GM13976 (cell line): ENCODE measurements at places on chromosomes 12 and 14.

DNA sequence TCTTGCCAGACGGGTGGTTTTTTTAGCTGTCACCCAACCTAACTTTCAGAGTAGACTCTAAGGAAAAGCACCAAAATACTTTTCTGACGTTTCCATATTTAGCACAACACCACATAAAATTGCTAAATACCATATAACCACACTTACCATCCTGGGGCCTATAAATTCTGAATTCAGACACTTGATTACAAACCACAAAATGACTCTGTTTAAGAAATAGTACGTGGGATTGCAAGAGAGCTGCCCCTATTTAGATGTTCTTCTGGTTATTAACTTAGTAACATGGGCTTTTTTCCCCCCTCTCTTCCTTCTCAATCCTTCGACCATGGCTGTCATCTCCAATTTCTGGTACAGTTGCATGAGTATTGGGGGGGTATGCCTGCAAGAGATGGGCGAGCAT is 287.7 kb downstream of the BMP4 start:
- DNase-seq = no peak

- no peak for DNase-seq
Observed at GRCh38 chr12:92550254-92550653, 152.5 kb upstream of the PLEKHG7 start.

GRCh38 chr14:21382886-21383847 is 652 bp downstream of the SUPT16H start:
- DNase-seq = peak; percentile 49

DNA sequence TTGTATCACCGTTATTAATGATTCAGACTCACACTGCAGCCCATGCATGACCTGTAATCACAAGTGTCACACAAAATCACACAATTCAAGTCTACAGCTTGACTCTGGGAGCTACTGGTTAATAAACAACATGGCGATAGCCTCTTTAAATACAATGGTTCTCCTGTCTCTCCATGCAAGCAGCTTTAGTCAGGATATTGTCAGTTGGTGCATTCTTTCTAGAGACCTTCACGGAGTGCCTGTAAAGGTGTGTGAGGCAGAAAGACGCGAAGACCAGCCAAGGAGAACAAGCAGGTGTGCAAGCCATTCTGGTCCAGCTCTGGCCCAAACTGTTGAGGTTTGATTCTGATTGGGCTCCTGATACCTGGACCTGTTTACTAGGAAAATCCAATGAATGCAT is 40.0 kb upstream of the FOXN3 start:
- DNase-seq = no peak

- no peak for DNase-seq
Observed at GRCh38 chr14:99635116-99635515, 9.8 kb upstream of the HHIPL1 start.

DNA sequence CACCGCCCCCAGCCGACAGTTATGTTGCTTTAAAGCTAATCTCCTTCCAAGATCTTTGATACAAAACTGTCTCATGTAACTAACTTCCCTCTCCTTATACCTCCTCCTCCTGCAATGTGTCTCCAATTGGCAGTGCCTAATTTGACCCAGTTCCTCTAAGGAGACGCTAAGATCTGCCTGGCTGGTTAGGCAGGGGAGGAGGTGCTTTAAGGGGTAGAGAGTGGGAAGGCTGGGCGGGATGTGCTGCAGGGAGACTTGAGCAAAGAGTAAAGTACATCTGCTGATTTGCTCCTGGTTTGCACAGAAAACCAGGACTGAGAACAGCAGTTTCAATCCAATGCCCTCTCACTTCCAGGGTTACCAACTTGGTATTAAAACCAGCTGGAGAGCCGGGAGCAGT is 7.4 kb upstream of the IKZF4 start:
- DNase-seq = no peak

GRCh38 chr14:76581592-76581991 is 179.7 kb upstream of the VASH1 start:
- DNase-seq = no peak

GRCh38 chr14:29274890-29275596 is 508.5 kb downstream of the FOXG1 start:
- DNase-seq = no peak

- no peak for DNase-seq
Observed at GRCh38 chr12:54273981-54274380, 5.9 kb downstream of the CBX5 start.

DNA sequence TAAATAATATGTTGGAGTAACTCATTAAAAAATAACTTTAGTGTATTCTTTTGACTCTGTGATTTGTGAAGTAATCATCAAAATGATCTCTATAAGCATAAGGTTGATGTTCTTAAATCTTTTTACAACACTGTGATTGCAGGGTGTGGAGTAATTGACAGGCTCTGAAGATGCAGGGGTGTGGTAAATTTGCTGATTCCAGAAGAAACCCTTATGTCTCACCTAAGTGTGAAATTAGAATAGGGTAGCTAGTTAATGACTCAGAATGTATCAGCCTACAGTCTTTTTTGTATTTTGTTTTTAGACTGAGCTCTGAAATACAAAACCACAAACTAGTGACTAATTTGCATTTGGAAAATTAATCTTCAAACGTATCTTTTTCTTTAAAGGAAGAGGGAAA is 5.9 kb downstream of the PRPF39 start:
- DNase-seq = peak; percentile 40

DNA sequence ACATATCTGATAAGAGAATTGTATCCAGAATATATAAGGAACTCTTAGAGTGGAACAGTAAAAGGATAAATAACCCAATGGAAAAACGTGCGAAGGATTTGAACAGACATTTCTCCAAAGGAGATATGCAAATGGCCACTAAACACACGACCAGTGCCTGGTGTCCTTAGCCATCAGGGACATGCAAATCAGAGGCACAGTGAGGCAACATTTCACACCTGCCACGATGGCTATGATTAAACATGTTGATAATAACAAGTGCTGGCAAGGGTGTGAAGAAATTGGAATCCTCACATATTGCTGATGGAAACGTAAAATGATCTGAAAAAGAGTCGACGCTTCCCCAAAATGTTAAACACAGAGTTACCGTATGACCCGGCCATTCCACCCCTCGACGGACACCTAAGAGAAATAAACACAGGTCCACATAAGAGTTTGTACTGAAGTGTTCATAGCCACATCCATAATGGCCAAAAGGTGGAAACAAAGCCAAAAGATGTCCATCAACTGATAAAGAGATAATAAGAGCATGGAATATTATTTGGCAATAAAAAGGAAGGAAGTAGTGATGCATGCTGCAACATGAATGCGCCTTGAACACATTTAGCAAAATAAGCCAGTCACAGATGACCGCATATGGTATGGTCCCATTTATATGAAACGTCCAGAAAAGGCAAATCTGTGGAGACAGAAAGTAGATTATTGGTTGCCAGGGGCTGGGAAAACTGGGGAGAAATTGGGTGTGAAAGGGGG is 6.3 kb upstream of the TMEM121 start:
- no peak for DNase-seq

DNA sequence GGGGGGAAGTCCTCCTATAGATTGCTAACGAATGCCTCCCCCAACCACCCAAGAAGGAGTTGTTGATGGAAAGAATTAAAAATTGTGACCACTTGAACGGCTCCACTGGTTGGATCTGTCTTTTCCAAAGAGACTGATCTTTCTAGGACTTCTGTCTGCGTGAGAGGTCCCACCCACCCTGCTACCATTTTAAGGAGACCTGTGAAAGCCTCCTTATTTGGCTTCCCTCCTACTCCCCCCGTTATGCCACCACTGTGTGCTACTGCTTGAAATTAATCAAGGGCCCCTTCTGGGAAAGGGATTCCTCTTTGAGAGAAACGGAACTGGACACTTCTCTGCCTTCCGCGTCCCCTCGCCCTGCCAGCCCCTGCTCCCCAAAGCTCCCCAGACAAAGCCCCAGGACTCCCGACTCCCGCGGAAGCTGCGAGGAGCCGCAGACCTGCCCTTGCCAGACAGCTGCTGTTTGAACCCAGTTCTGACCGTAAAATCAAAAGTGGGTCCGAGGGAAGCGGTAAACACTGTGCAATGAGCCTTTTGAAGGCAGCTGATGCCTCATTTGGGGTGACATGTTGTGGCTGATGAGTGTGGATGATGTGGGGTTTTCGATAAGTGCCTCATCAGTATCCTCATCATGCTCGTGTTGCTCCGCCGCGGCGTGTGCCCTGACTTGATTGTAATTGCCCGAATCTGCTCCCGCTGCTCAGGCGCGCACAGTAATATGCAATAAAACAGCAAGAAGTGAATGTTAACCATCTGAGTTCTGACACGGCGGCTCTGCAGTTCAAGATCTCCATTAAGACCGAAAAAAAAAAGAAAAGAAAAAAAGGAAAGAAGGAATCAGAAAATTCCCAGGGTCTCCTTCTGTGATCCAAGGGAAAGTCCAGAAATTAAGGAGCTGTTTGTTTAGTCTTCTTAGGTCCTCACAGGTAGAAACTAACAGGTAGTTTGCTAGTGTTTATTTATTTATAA is 48.2 kb downstream of the MBIP start:
- DNase-seq = peak; percentile 11

GRCh38 chr12:112007945-112008344 is 5.0 kb downstream of the TMEM116 start:
- no peak for DNase-seq

GRCh38 chr12:26666286-26666685 is 166.7 kb downstream of the ITPR2 start:
- no peak for DNase-seq

- DNase-seq = no peak
Observed at GRCh38 chr14:100476012-100476822, 111.0 kb downstream of the BEGAIN start.

DNA sequence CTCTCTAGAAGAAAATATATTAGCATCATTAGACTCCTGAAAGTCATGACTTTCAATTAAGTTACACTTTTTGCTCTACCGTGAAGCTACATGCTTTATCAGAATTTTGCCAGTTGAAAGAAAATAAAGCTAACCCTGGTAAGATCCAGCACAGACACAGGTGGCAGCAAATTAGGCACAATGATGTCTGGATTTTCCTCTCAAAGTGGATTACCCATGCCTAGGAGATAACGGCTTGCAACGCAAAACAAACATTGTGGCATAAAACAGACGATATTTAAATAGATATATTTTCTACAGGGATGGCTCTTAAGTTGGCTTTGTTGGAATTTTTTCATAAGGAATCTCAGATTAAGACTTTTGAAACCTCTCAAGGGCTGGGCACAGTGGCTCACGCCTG is 33.4 kb downstream of the BCAT1 start:
- no peak for DNase-seq

GRCh38 chr12:101051901-101052550 is 158.0 kb downstream of the SLC5A8 start:
- no peak for DNase-seq

GRCh38 chr14:103739466-103739792 is 23.8 kb downstream of the ZFYVE21 start:
- DNase-seq = no peak

GRCh38 chr14:100778526-100778882 is 47.4 kb upstream of the MEG3 start:
- DNase-seq = no peak

DNA sequence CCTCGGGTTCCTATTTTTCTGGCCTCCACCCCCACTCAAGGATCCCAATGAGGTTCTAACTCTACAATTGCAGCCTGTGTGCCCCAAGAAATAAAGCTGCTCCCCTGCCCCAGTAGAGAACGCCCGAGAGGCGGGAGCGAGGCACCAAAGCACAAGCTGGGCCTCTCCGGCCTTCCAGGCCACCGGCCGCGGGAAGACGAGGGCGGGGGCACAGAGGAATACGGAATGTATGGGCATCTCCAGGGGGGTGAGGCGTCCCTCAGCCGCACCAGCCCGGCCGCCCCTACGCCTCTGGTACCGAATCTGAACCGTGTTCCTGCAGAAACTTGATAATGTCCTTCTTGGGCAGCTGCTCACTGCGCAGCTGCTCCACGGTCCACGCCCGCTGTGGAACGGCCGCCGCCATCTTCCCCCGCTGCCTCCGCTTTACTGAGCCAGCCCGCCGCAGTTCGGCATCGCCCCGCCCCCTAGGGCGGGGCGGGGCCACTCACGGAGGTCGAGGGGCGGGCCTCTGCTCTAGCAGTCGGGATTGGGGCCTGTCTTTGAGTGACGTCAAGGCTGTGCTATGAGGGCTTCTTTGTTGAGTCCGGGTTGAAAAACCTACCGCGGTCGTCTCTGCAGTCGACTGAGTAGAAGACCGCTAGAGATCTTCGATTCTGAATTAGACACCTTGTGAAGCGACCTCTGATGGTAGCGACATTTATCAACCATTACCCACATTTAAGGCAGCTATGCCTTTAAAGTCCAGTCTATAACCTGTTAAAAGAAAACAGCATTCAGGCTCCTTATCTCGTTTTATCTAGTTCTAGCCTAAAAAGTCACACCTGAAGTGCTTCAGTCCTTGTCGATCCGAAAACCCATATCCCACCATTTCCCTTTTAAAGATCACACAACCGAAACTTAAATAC is at the start of gene FKBP3:
TSS of gene FKBP3 (minus strand) at position 431 of the 908 bp plus-strand sequence. CDS start at position 406, 25 bp downstream.
- DNase-seq = peak; percentile 98

GRCh38 chr14:31059152-31059924 is 33.2 kb upstream of the STRN3 start:
- no peak for DNase-seq

DNA sequence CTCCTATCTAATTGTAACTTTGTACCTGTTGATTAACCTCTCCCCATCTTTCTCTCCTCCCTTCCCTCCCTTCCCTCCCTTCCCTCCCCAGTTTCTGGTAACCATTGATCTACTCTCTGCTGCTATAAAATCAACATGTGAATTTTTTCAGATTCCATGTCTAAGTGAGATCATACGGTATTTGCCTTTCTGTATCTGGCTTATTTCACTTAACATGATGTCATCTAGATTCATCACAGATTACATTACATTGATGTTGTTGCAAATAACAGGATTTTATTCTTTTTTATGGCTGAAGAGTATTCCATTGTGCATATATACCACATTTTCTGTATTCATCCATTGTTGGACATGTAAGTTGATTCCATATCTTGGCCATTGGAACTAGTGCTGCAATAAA is 68.0 kb upstream of the FBXO33 start:
- no peak for DNase-seq

DNA sequence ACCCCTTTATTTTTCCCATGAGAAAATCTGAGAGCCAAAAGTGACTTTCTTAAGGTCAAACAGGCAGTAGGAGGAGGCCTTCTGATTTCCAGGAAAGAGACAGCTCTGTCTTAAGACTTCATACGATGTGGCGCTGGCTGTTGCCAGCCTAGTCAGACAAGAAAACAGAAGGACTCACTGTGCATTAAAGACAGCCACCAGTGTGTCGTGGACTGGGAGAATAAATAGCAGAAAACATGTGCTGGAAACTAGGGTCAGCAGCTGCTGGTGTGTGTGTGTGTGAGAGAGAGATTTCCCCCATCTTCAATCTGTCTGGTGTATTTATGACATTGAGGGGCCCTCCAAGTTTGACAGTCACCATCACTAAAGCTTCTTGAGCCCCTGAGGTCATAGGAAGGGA is 708.6 kb upstream of the TMEM132C start:
- DNase-seq = no peak

DNA sequence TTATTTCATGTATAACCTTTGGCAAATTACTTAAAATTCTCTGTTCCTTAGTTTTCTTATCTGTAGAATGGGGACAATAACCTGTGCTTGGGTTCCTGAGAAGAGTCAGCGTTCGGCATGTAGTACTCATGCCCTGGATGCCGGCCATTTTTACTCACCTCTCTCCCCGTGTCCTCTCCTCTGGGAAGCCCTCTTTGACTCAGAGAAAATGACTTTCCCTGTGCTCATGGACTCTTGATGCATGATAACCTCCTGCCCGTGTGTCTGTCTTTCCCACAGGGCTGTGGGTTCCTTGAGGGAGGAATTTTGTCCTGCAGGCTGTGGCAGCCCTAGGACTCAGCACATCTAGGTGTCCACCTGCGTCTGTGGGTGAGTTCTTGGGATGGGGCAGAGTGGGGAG is 5.8 kb upstream of the C1RL start:
- no peak for DNase-seq

GRCh38 chr14:22764382-22764781 is 2.1 kb upstream of the OXA1L start:
- no peak for DNase-seq

- no peak for DNase-seq
Observed at GRCh38 chr14:61925732-61926435, 163.7 kb downstream of the SNAPC1 start.
